ENCODE measurements at places on chromosomes 4 and X.

GRCh38 chr4:155854582-155855226 is 11.4 kb downstream of the ASIC5 start:
- no peak for DNase-seq

GRCh38 chrX:117989512-117989911 is 127.1 kb downstream of the KLHL13 start:
- DNase-seq: no peak

DNA sequence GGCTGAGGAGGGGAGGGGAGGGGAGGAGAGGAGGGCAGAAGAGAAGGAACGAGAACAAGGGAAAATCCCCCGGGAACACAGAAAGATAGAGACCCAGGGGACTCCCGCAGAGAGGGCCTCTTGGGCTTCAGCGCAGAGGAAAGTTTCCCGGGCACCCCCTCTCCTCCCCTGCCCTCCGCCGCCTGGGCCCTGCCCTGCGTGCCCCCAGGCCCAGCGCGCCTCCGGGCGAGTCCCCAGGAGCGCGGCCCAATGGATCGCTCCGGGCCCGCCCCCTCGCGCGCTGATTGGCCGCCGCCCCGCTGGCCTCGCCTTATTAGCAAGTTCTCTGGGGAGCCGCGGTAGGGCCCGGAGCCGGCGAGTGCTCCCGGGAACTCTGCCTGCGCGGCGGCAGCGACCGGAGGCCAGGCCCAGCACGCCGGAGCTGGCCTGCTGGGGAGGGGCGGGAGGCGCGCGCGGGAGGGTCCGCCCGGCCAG is at the start of gene MSX1:
TSS of gene MSX1 (plus strand) at position 341 of the 474 bp plus-strand sequence. CDS start 235 bp downstream, outside the sequence.
- peak; percentile 42 for DNase-seq

DNA sequence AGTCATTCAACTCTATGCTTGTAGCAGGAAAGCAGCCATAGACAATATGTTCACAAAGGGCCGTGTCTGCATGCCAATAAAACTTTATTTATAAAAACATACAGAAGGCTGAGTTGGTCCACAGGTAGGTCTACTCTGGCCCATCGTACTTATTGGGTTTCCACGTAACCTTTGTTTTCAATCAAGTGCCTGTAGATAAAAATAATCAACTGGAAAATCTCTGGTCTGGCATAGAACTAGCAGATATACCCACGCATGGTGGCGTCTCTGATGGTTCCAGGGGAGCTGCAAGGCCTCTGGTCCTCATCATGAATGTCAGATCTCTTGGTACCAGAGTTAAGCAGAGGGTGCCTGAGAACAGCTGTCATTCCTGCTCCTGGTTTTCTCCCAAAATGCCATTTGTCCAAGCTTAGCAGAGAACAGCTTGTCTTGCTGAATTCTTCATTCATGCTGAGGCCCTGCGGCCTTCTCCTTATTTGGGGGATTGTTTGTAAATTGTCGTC is 31.4 kb upstream of the JAKMIP1 start:
- no peak for DNase-seq

DNA sequence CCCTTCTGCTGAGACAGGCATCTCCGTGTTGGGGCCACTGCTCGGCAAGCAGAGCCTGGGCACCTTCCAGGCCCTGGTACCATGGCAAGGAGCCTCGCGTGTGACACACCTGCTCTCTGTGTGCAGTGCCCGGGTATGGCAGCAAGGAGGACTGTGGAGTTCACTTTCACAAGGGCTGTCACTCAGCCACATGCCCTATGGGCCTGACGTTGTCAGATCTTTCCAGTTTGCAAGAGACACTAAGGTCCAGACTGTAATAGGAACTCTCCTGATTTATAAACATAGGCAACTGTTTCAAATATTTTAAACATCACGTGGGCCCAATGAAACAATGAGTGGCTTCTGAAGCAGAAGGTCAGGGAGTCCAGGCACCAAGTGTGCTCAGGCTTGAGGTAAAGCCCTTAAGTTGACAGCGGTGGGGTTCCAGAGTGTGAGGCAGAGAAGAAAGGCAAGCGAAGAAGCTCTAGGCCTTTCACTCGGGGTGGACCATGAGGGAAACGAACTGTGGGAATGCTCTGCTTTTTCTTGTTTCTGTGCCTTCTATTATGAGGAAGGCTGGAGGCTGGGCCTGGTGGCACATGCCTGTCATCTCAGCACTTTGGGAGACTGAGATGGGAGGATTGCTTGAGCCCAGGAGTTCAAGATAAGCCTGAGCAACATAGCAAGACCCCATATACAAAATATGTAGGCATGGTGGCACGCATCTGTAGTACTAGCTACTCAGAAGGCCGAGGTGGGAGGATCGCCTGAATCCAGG is 108.6 kb upstream of the TRIM2 start:
- DNase-seq: no peak

DNA sequence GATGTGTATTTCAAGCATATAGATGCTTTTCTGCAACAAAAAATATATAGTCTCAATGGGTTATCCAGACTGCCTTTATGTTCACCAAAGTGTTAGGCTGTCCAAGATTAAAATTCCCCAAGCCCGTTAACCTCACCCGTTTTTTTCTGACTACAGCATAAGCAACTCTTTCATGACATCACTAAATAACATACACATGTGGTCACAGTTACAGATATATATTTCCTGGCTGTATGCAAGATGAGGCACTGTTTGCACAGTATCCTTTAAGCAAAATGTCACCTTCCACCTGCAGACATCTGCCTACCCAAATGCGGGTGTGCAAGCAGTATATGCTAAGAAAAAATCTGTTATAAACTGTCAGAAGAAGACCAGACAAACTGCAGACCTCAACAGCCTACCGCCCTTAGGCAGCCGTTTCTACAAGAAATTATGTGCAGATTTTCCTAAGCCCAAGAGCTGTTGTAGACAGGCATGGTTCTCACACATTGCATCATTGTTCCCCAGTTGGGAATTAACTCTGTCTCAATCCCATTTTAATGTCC is 183.1 kb upstream of the MXRA5 start:
- no peak for DNase-seq

Measured in GOT3 (cell line).